ENCODE measurements at places on chromosomes 5 and 9.

- DNase-seq = peak; percentile 43
These were observed 382.9 kb downstream of the GLIS3 start for GRCh38 chr9:3916984-3917383.

- DNase-seq = peak; percentile 91
These were observed 55.9 kb downstream of the TMC1 start for GRCh38 chr9:72577212-72577753.

DNA sequence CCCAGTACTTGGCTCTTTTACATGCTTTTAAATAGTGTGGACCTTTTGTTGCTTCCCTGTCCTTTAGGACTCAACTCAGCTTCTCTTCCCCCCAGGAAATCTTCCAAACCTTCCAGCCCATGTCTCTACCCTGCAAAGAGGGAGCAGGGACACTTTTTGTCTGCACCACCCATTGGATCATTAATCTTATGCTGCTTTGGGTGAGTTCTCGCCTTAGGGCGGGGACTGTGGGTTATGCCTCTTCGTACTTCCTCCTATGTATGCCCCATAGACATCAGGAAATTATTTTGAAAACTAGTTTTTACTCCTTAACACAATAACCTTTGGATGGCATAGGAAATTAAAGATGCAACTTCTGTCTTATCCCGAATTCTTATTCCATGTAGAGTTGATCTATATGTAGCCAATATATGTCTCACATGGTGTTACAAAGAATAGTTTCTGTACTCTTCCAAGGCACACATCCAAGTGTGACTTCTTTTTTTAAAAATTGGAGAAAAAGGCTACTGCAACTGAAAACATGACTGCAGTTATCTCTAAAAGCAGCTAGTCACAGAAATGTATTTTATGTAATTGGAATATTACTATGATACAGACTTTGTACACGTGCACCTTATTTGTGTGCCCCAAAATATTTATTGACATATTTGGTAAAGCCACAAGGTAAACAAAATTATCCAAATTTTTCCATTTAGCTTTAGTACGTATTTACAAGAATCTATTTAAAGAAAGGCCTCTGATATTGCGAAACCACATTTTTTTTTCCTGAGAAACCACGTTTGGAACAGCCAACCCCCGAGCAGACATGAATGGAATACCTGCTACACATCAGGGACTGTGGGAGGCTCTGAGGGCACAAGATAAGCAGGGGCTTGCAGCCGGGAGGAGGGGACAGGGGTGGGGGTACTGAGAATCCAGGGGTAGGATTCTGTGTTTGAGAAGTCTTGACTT, 133.6 kb downstream of the WDR41 start:
- peak; percentile 75 for DNase-seq

DNA sequence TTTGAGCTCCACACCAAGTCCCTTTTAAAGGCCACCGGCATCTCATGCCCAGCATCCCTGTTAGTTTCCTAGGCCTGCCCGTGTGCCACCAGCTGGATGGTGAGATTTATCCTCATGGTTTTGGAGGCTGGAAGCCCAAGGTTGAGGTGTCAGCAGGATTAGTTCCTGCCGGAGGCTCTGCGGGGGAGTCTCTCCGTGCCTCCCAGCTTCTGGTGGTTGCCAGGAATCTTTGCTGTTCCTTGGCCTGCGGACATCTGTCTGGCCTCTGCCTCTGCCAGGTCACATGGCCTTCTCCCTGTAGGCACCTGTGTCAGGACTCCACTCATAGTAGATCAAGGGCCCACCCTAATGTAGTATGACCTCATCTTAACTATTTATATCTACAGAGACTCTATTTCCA, 45.4 kb downstream of the JADE2 start:
- no peak for DNase-seq

DNA sequence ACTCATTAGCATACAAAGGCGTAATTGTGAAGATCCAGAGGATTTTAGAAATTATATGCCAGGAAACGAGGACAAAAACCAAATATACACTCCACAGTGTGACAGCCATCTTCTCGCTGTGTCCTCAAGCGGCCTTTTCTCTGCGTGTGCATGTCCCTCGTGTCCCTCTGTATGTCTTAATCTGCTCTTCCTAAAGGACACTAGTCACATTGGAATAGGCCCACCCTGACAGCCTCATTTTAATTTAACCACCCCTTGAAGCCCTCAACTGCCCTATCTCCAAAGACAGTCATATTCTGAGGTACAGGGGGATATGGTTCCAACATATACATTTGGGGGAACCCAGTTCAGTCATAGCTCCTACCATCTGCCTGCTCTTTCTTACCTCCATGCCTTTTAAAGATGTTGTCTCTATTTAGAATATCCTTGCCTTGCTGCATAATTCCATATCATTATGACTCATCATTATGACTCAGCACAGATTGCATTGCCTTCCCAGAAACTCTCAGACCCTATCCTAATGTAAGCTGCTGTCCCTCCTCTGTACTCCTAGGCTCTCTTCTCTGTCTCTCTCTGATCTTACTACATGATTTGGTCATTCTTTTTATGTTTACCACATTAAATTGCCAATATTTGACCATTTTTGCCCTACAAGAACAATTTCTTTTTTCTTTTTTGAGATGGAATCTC, 210.9 kb downstream of the AOPEP start:
- DNase-seq = peak; percentile 90

GRCh38 chr9:112056996-112057395, 118.1 kb downstream of the SUSD1 start:
- no peak for DNase-seq

DNA sequence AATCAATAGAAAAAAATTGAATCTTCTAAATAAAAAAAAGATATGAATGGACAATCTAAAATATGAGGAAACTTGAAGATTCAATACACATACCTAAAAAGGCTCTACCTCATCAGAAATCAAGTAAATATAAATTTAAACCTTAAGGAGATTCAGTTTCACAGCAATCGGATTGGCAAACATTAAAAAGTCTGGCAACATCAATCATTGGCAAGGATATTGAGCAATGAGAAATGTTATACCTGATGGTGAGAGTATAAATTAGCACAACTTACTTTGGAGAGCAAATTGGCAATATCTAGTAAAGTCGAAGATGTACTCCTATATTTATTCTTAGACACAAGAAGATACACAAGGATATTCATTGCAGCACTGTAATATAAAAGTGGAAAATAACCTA, 274.3 kb upstream of the EFNA5 start:
- DNase-seq = no peak

DNA sequence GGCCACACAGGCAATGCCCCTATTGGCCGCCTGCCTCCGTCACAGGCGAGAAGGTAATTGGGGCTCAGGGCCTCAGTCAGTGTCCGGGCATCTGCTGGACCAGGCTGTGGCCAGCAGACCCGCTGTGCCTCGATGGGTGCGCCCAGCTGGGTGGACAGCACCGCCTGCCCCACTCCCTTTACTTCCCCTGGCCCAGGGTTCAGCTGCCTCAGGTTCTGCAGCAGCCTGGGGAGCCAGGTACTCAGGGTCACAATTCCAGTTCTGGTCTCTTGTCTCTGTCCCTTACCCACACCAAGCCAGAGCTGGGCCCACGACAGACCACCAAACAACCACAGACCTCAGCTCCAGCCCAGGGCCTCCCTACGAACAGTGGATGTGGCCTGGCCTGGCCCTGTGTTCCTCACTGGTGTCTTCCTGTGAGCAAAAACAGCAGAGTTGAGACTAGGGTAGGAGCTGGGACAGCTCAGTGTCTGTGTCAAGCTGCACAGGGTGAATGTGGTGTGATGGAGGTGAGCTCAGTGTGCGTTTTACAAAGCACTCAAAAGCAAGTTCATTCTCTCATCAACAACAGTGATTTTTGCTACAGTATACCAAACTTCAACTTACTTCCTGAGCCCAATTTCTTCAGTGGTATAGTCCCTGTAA, 33.4 kb upstream of the SUSD3 start:
- no peak for DNase-seq

DNA sequence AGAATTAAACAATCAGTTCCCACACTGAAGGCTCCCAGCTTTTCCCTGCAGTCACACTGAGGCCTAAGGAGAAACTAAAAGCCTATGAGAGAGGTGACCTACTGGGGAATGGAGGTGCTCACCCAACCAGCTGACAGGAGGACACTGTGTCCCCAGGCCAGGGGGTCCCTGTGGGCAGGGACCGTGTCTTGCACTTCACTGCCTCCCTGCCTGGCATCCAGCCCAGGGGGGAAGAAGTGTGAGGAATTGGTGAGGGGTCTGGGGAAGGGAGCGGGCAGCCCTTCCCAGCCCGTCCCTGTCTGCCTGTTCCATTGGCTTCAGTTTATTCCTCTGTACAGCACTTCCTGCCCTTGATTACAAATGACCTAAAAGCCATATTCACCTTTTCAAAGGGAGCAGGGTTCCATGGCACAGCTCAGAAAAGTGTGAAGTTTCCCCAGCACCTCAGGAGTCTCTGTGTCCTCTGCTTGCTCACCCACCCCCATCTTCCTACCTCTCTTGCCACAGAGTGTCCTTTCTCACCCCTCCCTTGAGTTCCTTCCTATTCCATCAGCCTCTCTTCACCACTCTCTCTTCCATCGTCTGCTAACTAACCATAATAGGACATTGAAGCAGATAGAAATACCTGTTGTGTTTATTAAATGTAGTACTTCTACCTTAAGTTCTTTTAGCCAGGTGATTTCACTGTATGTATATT, 12.9 kb downstream of the OTULINL start:
- DNase-seq = no peak
